Central memory CD4-positive, alpha-beta T cell (primary cell): ENCODE measurements at places on chromosomes 6 and 20.

GRCh38 chr6:142266060-142266459 lies 35.7 kb upstream of the ADGRG6 start:
- DNase-seq, result no peak

GRCh38 chr6:8279041-8279805 lies 156.1 kb downstream of the SLC35B3 start:
- no peak for DNase-seq

- no peak for DNase-seq
Measured at GRCh38 chr20:8008733-8009132, 10.8 kb downstream of the TMX4 start.

- DNase-seq, result no peak
Measured at GRCh38 chr6:127402890-127403617, 56.1 kb downstream of the KIAA0408 start.

GRCh38 chr6:127517693-127518092 lies 1.4 kb downstream of the MTCL3 start:
- no peak for DNase-seq

DNA sequence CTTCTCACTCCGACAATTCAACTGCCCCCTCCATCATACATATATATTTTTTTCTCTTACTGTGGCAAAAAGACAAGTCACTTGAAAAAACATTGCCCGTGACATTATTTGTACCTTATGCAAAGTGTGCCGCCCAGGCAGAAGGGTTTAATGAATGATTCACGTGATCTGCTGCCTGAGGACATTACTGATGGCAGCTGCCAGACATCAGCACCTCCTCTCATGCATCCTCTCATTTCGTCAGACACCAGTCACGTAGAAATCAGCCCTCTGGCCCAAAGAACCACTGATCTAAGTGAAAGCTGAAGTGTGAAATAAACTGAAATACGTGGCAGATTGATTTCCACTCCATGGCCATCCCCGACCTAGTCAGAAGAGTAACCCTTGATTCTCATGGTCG lies 218.8 kb upstream of the PDE10A start:
- DNase-seq, result no peak

DNA sequence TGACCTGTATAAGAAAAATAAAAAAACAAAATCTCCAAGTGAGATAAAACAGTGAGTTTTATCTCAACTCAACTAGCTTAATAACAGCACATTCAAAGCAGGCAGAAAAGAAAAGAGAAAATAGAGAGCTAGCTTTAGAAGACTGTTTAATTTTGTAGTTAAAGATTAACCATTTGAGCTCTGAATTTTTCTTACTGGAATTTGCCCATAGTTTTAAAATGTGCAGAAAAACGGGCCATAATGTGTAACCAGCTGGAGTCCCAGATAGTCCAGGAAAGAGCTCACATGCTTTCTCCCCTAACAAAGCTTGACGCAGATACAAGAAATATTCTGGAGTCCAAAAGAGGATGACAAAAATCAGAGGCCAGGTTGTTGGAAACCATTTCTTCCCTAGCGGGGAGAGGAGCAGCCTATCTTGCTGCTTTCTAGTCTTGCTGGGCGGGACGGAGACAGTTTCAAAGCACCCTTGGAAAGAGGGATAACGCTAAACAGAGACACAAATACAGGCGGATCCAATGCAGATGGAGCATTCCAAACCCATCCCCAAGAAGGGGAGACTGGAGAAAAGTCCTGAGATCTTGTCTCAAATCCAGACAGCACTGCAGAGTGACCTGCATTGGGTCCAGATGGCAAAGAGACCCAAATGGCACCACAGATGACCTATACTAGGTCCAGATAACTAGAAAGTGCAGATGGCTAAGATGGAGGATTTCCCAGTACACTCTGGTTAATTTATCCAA lies 16.1 kb downstream of the TTK start:
- no peak for DNase-seq

GRCh38 chr6:26284537-26285142 lies 80.4 kb upstream of the BTN3A2 start:
- DNase-seq, result peak; percentile 56

DNA sequence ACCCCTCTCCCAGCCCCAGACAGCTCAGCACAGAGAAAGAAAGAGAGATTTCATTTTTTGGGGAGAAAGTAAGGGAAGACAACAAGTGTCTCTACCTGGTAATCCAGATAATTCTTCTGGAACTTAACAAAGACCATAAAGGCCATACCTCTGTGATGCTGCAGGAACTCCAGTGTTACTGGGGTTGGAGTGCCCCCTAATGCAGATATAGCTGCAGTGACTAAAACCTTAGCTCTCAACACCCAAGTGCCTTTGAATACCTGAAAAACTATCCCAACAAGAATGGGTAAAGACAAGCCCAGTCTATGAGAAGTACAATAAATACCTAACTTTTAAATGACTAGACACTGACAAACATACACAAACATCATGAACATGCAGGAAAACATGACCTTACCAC lies 365.3 kb upstream of the PTCHD4 start:
- no peak for DNase-seq

DNA sequence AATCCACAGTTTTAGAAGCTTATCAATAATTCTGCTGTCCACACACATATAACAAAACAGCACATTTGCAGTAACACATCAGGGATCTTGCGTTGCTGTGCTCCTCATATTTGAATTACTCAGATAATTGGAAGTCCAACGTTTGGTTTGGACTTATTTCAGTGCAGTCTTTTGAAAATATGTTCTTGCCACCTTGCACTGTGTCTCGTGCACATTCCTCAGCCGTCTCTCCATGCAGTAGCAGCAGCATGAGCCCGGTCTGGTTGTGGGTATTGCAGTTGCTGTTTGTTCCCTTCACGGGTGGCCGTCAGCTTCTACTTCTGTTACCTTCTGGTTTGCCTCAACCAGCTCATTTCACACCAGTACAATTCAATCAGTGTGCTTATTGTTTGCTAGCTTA lies 215.5 kb downstream of the SLC24A3 start:
- no peak for DNase-seq

DNA sequence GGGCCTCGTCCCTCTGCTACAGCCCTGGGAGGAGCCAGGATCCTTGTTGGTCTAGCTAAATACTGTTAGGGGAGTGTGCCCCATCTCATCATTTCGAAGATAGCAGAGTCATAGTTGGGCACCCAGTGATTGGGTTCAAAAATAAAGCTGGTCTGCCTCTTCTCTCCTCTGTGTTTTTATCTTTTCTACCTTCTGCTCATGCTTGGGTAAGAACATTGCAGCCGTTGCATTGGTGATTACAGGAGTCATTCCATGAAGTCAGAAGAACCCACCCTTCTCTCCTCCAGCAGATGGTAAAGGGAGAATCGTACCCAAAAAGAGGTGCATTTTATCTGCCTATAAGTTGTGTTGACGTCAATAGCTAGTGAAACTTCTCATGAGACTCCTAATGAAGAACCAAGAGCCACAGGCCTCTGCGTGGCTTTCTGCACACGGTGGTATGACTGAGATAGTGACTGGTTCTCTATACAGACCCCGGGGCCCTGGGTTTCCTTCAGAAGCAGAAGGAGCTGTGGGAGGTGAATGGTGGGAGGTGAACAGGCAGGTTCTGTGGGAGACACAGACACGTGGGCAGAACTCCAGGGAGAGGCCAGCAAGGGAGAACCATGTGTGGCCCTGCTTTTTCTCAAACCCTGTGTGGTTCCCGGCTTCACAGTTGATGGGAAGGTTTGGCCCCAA lies 5.7 kb upstream of the FAM209A start:
- no peak for DNase-seq

DNA sequence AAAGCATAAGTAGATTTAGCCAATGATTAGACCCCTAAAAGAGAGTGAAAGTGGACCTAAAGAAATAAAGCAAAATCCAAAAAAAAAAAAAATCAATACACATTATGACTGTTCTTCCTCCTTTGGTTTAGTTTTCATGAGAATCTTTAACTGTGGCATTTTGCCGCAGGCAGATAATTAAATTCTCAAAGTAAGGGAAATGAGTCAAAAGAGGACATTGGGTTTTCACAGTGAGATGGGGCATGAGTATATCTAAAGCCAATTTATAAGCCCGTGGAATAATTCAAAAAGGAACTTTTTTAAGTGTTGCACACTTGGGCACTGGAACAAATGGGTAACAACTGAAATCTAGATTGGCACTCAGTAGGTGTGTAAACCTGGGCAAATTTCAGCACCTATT lies 230.3 kb downstream of the PKHD1 start:
- DNase-seq, result no peak

- DNase-seq, result no peak
Measured at GRCh38 chr6:81376745-81377144, 375.7 kb downstream of the TENT5A start.

DNA sequence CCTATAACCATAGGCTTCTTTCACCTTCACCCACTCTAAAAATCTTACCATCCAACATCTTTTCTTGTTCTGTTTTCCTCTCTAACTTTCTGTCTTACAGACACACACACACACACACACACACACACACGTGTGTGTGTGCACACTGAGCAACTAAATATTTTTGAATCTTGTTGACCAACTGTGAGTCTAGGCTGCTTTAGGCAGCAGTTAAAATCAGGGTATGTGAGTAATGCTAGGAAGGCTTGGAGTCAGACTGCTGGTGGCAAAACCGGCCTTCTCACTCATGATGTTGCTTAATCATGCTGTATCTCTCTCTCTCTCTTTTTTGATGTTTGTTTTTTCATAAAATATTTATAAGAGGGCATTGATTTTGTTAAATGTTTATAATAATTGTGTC lies 103.1 kb upstream of the TBX18 start:
- DNase-seq, result no peak

- no peak for DNase-seq
Measured at GRCh38 chr6:98775205-98775604, 59.2 kb upstream of the POU3F2 start.

DNA sequence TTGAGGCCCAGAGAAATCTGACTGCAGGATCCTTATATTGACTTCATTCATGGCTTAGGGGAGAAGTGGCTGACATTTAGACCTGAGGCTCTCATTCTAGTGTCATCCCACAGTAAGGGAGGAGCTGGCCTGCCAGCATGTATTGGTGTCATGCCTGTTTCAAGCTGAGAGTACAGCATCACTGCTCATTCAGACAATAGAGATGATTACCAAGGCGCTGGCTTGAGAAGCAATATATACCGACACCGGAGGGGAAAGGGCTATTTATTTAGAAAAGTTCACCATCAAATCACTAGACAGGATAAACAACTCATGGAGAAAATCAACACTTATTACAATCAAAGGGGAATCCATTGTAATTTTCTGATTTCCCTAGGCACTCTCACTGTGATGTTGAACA lies 84.4 kb upstream of the HDAC2 start:
- DNase-seq, result no peak

- DNase-seq, result no peak
Measured at GRCh38 chr6:167338541-167339117, 13.7 kb downstream of the TTLL2 start.

DNA sequence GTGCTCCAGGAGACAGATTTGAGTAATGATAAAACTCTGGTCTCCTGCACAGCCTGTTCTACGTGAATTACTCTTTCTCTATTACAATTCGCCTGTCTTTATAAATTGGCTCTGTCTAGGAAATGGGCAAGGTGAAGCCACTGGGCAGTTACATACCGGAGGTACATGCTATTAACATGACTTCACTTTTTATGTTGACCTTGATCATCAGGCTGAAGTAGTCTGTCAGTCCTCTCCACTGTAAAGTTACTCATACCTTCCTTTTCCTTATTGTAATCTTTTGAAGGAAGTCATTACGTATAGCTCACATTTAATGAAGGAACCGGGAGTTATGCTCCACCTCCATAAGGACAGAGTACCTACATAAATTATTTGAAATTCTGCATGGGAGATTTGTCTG lies 19.9 kb upstream of the KHDC1 start:
- no peak for DNase-seq

DNA sequence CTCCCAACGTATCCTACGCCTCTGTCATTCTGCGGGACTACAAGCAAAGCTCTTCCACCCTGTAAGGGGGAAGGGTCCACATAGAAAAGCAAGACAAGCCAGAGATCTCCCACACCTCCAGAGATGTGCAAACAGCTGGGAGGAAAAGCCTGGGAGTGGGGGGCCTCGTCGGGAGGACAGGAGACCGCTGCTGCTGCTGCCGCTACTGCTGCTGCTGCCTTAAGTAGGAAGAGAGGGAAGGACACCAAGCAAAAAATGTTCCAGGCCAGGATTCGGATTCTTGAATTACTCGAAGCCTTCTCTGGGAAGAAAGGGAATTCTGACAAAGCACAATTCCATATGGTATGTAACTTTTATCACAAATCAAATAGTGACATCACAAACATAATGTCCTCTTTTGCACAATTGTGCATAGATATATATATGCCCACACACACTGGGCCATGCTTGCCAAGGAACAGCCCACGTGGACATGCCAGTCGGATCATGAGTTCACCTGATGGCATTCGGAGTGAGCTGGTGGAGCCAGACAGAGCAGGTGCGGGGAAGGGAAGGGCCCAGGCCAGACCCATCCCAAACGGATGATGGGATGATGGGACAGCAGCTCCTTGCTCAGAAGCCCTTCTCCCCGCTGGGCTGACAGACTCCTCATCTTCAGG lies 108.8 kb upstream of the RAB32 start:
- no peak for DNase-seq

GRCh38 chr6:37920667-37921066 lies 101.1 kb downstream of the ZFAND3 start:
- no peak for DNase-seq

- DNase-seq, result no peak
Measured at GRCh38 chr6:42764911-42765648, 16.8 kb upstream of the BICRAL start.

DNA sequence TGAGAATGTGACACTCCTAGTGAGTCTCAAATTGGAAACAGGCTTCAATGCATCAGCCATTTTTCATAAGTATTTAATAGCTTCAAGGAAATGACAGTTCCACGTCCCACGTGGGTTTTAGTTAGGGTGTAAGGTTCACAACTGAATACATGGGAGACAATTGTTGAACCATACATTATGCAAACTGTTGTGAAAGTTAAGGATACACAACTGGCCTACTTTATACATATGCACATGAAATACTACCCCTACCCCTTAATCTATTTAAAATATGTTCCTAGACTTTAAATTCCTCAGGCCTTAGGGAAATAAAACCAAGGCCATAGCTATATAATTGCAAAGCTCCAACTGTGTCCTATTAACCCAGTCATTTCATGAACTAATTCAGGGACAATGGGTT lies 436.1 kb downstream of the BTBD3 start:
- DNase-seq, result no peak

- no peak for DNase-seq
Measured at GRCh38 chr6:136079701-136080565, 170.2 kb downstream of the MTFR2 start.

- no peak for DNase-seq
Measured at GRCh38 chr6:169008641-169009257, 244.9 kb downstream of the THBS2 start.

- no peak for DNase-seq
Measured at GRCh38 chr6:112357791-112358190, 10.7 kb downstream of the RFPL4B start.

DNA sequence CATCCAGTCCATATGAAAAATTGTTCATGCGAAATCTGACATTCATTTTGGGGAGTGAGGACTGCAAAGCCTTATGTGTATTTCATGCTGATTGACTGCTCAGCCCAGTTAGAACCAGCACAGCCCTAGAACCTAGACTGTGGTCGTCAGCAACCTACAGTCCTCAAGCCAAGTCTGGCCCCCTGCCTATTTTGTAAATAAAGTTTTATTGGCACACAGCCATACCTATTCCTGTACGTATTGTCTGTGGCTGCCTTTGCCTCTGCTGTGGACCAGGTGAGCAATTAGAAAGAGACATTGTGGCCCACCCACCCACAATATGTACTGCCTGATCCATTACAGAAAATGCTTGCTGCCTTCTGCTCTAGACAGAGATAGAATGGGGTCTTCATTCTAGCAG lies 391.0 kb downstream of the TAF4 start:
- no peak for DNase-seq
